ENCODE measurements at places on chromosomes 1 and 21.

DNA sequence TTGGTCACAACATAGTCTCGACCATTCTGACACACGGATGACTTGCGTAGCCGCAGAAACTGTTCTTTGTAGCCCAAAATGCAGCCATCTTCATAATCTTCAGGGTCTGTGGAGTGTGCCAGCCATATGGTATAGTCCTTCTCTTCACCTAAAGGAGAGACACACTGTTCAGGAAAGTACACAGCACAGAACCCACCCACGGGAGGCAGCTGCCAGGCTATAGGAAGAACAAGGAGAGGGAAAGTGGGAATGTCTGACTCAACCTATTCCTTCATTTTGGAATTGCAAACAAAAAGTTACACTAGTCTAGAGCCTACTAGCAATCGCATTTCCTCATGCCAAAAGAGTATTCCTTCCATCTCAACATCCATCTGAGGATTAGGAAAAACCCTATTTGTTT lies 16.2 kb upstream of the MYBPHL start:
- H3K4me1 ChIP-seq: no peaks in the 10 kb centered on the region
- DNase-seq: no peak
- H3K27ac ChIP-seq: no peak overlapping the region
- H3K4me3 ChIP-seq: no peak overlapping the region

GRCh38 chr21:32328595-32328994 lies 29.9 kb downstream of the MRAP start:
- H3K4me1 ChIP-seq: peaks cover 21% of the 10 kb centered on the region
- no peak overlapping the region for H3K27ac ChIP-seq
- H3K36me3 ChIP-seq: peaks cover 72% of the 10 kb centered on the region
- H3K27me3 ChIP-seq: no peaks in the 10 kb centered on the region
- H3K4me3 ChIP-seq: no peak overlapping the region

DNA sequence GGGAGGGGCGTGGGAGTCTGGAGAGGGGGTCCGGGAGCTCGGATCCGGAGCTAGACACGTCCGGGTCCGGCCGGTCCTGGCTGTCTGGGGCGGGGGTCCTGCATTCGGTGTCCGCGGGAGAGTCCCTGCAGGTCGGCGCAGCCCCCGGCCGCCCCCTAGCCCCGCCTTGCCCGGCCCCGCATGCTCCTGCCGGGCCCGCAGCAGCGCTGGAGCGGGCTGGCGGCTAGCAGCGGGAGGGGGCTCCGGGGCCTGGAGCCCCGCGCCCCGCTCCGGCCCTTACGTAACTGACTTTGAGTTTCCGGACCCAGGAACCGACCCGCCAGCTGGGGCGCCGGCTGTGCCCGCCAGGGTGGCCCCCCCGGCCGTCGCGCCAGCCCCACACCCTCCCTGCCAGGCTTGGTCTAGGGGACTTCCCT lies 26.9 kb upstream of the EPB41 start:
- H3K4me1 ChIP-seq: peaks cover 16% of the 10 kb centered on the region
- H3K27ac ChIP-seq: no peak overlapping the region
- peak overlapping the region; percentile 83 for H3K4me3 ChIP-seq
- peaks cover 13% of the 10 kb centered on the region for H3K27me3 ChIP-seq
- peak; percentile 32 for DNase-seq

DNA sequence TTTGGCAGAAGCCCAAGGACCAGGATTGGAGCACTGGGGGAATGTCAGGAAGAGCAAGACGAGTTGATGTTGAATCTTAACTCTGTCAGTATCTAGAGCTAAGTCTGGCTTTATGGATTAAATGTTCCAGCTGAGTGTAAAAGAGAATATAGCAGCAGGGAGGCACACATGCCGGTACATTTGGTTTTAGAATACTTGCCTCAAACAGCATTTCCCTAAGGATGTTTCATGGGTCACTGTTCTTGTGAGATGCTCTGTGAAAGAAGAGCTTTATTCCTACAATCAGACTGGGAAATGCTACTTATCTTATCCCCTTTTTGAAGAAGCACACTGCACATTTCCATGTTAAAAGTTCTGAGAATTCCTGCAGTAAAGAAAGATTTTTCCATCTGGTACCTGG lies 440.3 kb upstream of the B3GALT2 start:
- no peak overlapping the region for H3K4me3 ChIP-seq
- no peaks in the 10 kb centered on the region for H3K36me3 ChIP-seq
- peaks cover 10% of the 10 kb centered on the region for H3K4me1 ChIP-seq
- DNase-seq: peak; percentile 21
- peak overlapping the region; percentile 34 for H3K27ac ChIP-seq

GRCh38 chr1:167054531-167054930 lies 35.6 kb downstream of the GPA33 start:
- no peaks in the 10 kb centered on the region for H3K27me3 ChIP-seq
- H3K27ac ChIP-seq: no peak overlapping the region
- H3K36me3 ChIP-seq: peaks cover 3% of the 10 kb centered on the region
- H3K4me3 ChIP-seq: no peak overlapping the region
- DNase-seq: no peak
- peaks cover 9% of the 10 kb centered on the region for H3K4me1 ChIP-seq

- no peak overlapping the region for H3K27ac ChIP-seq
- no peak for DNase-seq
- no peak overlapping the region for H3K4me3 ChIP-seq
Measured at GRCh38 chr1:62951428-62951827, 167.5 kb downstream of the ATG4C start.

DNA sequence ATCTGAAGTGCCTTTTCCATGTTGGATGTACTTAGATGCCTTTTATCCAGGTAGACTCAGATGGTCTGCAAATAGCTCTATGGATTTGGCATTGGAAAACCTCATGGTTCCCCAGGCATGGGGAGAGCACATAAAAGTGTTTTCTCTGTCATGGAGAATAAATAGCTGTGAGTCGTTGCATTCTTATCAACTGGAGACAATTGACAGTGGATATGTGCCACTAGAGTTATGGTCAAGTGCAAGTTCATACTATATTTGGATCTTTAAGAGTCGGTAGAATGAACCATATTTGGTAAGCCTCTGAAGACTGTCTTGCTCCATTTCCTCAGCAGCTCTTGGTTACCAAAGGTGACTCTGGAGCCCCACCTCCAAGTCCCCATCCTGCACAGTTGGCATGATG lies 83.7 kb downstream of the ROR1 start:
- no peaks in the 10 kb centered on the region for H3K27me3 ChIP-seq
- H3K4me3 ChIP-seq: no peak overlapping the region
- no peak for DNase-seq
- H3K4me1 ChIP-seq: peaks cover 1% of the 10 kb centered on the region

DNA sequence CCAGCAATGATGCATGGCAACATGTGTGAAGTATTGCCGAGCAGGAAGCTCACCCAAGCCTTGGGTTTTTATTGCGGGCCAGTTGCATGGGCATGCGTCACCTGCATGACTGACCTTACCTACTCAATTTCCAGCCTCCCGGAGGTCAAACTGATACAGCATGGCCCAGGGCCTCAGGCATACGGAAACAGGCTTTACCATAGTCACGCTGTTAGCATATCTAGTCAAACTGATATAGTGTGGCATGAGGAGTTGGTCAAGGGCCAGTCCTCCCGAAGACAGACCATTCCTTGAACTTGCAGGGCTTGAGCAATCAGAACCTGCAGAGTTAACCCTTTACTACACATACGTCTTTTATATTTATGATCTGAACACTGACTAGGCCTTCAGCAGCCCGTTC lies 6.4 kb upstream of the DUSP12 start:
- no peaks in the 10 kb centered on the region for H3K27me3 ChIP-seq
- H3K4me3 ChIP-seq: no peak overlapping the region
- no peaks in the 10 kb centered on the region for H3K36me3 ChIP-seq
- DNase-seq: no peak

- H3K27me3 ChIP-seq: no peaks in the 10 kb centered on the region
- DNase-seq: no peak
- H3K4me3 ChIP-seq: no peak overlapping the region
- no peaks in the 10 kb centered on the region for H3K36me3 ChIP-seq
- no peak overlapping the region for H3K27ac ChIP-seq
Measured at GRCh38 chr1:212549503-212550017, 59.0 kb upstream of the ATF3 start.

DNA sequence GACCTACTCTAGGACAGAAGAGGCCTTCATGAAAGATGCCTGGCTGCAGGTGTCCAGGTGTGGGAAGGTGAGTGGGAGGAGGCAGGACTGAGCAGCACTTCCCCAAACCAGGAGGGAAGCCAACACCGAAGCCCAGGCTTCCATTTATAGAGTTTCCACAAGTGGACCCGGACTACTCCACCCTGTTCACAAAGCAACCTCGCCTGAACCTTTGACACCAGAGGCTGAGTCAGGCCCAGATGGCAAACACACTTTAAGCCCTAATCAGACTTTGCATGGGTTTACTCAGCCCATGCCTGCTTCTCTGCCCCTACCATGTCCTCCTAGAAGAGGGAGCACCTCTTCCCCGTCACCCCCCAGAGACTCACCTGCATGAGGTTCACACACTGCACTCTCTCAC lies 14.0 kb downstream of the PRR9 start:
- no peak for DNase-seq
- H3K4me3 ChIP-seq: no peak overlapping the region
- H3K4me1 ChIP-seq: no peaks in the 10 kb centered on the region
- H3K27ac ChIP-seq: no peak overlapping the region

- H3K27me3 ChIP-seq: no peaks in the 10 kb centered on the region
- peak overlapping the region; percentile 16 for H3K27ac ChIP-seq
- peaks cover 14% of the 10 kb centered on the region for H3K36me3 ChIP-seq
- peaks cover 17% of the 10 kb centered on the region for H3K4me1 ChIP-seq
Measured at GRCh38 chr1:155012026-155012546, 9.5 kb downstream of the ZBTB7B start.

DNA sequence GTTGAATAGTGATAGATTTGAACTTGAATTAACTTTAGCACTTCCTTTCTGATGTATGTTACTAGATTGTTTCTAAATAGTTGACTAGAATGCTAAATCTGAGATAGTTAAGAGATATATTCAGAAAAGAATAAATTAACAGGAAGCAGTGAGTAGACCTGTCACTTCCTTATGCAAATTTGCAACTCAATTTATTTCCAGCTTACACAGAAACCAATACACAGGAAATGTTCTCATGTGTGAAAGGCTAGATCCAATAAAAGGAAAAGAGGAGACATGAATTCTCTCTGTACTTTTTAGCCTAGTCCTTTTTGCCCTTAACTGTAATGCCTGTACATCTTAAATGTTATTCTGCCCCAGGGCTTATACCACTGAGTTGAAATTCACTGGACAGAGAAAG lies 522.3 kb downstream of the COL11A1 start:
- H3K4me1 ChIP-seq: no peaks in the 10 kb centered on the region
- H3K36me3 ChIP-seq: no peaks in the 10 kb centered on the region
- H3K4me3 ChIP-seq: no peak overlapping the region
- no peaks in the 10 kb centered on the region for H3K27me3 ChIP-seq

- H3K4me3 ChIP-seq: no peak overlapping the region
- no peak for DNase-seq
- no peak overlapping the region for H3K27ac ChIP-seq
- H3K27me3 ChIP-seq: no peaks in the 10 kb centered on the region
- no peaks in the 10 kb centered on the region for H3K4me1 ChIP-seq
Measured at GRCh38 chr21:44822484-44823178, 4.8 kb upstream of the SUMO3 start.

DNA sequence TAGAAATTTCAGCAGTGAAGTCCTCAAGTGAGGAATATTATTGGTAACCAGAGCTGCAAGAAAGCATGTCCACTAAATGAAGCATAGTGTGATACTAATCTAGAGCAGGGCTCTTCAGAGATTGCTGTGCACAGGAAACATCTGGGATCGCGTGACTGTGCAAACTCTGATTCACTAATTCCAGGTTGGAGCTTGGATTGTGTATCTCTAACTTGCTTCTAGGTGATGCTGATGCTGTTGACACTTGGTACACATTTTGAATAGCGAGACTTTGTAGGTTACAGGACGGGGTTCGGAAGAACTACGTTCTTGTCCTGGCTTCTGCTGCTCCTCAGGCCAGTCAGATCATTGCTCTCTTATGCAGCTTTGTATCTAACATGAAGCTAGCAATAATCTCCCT lies 66.5 kb downstream of the PRRX1 start:
- H3K27me3 ChIP-seq: no peaks in the 10 kb centered on the region
- DNase-seq: no peak
- H3K36me3 ChIP-seq: no peaks in the 10 kb centered on the region
- H3K4me1 ChIP-seq: no peaks in the 10 kb centered on the region
- H3K4me3 ChIP-seq: no peak overlapping the region

DNA sequence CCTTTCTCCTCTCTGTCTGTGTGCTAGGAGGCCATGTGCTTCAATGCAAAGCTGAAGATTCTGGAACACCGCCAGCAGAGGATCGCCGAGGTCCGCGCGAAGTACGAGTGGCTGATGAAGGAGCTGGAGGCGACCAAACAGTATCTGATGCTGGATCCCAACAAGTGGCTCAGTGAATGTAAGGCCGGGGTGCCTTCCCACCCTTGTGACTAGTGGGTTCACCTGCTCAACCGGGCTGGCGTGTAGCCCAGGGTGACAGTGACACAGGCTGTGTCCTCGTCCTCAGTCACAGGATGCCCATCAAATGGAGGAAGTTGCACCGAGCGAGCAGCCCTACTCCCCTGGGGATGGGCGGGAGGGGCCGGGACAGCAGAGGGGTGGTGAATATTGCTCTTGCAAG lies 544.1 kb downstream of the KIF26B start:
- no peak for DNase-seq
- no peak overlapping the region for H3K27ac ChIP-seq
- H3K4me3 ChIP-seq: no peak overlapping the region
- no peaks in the 10 kb centered on the region for H3K36me3 ChIP-seq
- no peaks in the 10 kb centered on the region for H3K27me3 ChIP-seq

GRCh38 chr1:178740924-178741323 lies 15.9 kb downstream of the RALGPS2 start:
- H3K27ac ChIP-seq: no peak overlapping the region
- H3K4me3 ChIP-seq: no peak overlapping the region
- H3K36me3 ChIP-seq: peaks cover 55% of the 10 kb centered on the region
- H3K27me3 ChIP-seq: no peaks in the 10 kb centered on the region
- H3K4me1 ChIP-seq: no peaks in the 10 kb centered on the region
- DNase-seq: no peak

GRCh38 chr1:22332795-22333499 lies 118.7 kb upstream of the ZBTB40 start:
- no peak overlapping the region for H3K27ac ChIP-seq
- H3K4me1 ChIP-seq: no peaks in the 10 kb centered on the region
- no peaks in the 10 kb centered on the region for H3K36me3 ChIP-seq
- DNase-seq: no peak
- H3K27me3 ChIP-seq: no peaks in the 10 kb centered on the region

DNA sequence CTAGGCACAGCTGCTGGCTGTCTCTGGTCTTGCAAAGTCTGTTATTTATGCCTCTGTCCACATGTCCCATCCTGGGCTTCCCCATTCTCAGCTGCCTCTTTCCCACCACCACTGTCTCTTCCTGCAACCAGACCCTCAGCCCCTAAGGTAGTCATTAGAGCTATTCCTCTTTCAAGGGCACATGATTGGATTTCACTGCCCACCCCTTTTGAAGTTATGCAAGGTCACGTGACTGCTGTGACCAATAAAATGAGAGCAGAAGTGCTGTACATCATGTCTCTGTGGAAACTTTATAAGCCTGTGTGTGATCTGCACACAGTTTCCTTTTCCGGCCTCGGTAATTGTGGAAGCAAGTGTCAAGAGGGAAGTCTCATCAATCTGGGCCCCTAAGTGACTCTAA lies 136.6 kb upstream of the HMGB4 start:
- DNase-seq: no peak
- H3K4me3 ChIP-seq: no peak overlapping the region
- H3K27ac ChIP-seq: no peak overlapping the region
- H3K27me3 ChIP-seq: no peaks in the 10 kb centered on the region

- H3K4me1 ChIP-seq: no peaks in the 10 kb centered on the region
- no peak overlapping the region for H3K4me3 ChIP-seq
- no peaks in the 10 kb centered on the region for H3K27me3 ChIP-seq
- no peak overlapping the region for H3K27ac ChIP-seq
- no peak for DNase-seq
Measured at GRCh38 chr1:234303231-234303630, 70.0 kb upstream of the COA6 start.

All from neuronal stem cell (in vitro differentiated cells).